ENCODE measurements at places on chromosomes 1 and 21.

- peak; percentile 2 for DNase-seq
These were observed 121.6 kb downstream of the PTBP2 start for GRCh38 chr1:96843196-96843595.

GRCh38 chr1:176531036-176531435 lies 68.1 kb downstream of the PAPPA2 start:
- no peak for DNase-seq

DNA sequence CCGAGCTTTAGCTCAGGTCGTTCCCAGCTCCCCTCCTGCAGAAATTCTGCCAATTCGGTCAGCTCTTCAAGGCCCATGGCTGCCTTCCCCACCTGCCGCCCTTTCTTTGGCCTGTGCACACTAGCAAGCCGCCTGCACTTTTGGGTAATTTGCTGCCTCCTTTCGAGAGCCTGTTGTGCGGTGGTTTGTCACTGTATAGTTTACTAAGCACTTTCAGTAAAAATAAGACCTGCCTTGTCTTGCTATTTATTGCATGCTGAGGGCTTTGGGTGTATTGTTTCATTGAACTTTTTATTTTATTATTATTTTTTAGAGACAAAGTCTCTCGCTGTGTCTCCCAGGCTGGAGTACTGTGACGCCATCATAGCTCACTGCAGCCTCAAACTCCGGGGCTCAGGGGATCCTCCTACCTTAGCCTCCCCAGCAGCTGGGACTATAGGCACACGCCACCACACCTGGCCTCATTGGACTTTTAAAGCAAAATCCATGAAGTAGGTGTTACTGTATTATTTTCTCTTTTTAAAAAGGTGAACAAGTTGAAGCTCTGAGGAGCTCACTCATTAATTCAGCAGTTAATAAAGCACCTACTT lies 1.1 kb upstream of the FABP3 start:
- DNase-seq: no peak

- DNase-seq: no peak
These were observed 34.5 kb downstream of the PROX1 start for GRCh38 chr1:214022229-214022791.

DNA sequence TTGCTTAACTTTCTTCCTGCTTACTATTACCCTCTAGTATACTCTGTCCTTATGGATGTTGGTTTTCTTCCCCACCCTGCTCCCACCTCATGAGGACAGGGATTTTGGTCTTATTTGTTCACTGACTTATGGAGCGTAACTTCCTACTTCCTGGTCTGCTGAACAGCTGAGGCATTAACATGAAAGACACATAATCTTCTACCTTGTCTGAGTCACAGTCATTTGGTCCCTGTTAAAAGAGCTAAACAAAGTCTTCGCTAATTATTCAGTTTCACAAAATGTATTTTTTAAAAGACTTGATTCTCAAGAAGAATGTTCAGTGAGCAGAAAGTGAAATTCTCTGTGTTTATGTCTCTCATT lies 18.5 kb downstream of the RNASEL start:
- DNase-seq: peak; percentile 18

- DNase-seq: no peak
These were observed 46.3 kb downstream of the ITPKB start for GRCh38 chr1:226692823-226693222.

- no peak for DNase-seq
These were observed 18.0 kb downstream of the C8A start for GRCh38 chr1:56872597-56872996.

DNA sequence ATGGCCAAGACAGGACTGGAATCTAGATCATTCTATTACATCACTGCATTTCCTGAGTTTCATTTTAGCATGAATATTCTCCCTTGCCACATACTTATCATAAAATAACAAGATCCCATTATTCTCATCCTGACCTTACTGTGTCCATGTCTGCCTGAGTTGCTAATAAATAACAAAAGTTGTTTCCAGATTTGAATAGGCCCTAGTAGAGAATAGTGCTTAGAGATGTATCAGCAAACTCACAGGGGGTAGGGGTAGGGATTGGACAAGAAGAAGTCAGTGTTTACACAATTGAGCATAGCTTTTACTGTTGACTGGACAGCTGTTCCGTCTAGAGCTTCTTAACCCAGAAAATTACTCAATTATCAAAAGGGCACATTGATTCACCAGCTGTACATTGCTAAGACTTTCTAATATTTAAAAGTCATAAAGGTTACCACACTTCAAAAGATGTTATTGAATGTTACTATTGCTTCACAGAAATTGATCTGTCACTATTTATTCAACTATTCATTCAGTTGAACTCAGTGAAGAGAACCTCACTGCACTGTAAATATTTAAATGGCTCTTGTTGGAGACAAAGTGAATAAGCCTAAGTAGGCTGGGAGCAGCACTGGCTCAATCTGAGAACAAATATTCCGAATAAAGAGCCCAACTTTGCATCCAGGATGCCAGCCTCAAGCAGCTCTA lies 121.9 kb downstream of the NRIP1 start:
- DNase-seq: no peak

DNA sequence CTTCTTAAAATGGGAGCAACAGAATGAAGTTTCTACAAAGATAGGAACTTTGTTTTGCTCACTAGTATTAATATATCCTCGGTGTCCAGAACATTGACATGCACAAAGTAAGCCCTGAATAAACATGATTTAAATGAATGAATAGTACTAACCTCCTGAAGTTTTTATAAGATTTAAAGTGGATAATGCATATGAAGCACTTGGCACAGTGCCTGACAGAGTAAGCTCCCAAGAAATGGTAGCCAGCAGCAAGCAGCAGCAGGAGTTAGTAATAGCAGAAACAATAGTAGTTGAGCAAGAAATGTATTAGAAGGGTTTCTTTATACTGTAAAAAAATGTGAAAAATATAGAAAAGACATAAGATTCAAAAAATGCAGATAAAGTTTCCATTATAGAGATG lies 258.1 kb upstream of the C1orf87 start:
- no peak for DNase-seq

All from kidney epithelial cell (primary cell).